HEK293T (cell line): ENCODE measurements at places on chromosomes 5 and 9.

GRCh38 chr9:7370381-7370780 is 429.2 kb downstream of the DMAC1 start:
- DNase-seq, result no peak

DNA sequence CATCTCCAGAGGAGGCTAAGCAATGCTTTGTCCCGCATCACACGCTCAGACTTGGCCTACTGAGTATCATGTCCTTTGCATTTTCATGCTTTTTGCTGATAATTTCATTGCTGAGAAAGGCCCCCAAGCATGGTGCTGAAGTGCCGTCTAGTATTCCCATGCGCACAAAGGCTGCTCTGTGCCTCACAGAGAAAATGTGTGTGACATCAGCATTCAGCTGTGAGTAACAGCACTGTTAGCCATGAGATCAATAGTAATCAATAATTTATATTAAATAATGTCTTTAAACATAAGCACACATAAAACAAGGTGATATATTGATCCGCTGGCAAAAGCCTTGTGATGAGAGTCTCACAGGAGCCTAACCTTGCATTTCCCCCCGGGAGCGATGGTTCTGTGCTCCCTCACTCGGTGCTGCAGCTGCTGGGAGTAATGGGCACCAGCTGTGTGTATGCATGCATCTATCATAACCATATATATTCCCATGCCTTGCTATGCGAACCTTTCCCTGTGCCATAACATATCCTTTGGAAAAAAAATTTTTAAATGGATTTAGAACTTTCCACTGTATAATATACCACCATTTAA is 50.4 kb upstream of the RNF130 start:
- DNase-seq, result no peak

GRCh38 chr5:10441992-10442435 is 335 bp downstream of the ROPN1L start:
- no peak for DNase-seq

GRCh38 chr5:179123109-179123426 is 62.9 kb downstream of the ZNF354C start:
- DNase-seq, result no peak

DNA sequence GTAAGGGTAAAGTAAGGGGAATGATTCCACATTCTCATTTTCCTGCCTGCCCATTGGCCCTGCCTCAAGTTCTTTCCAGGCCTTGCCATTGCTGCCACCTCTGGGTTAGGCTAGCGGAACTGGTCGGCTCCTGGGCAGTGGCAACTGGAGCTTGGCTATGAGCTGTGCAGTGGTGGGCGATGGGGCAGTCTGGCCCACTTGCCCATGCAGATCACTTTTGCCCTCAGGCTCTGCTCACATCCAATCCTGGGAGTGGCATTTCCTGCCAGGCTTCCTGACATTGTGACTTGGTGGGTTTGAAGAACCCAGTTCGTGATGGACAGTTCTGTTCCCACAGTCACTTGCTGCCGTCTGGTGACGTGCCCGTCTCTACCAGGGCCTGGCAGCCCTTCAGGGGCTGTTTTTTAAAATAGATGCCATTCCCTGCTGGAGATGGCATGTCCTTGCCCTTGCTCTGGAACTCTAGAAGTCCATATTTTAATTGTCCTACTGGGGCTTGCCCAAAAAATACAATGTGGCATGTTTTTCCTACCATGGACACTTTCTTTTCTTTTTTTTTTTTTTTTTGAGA is 86.1 kb downstream of the FGF18 start:
- DNase-seq, result no peak

- no peak for DNase-seq
Measured at GRCh38 chr9:69149321-69149807, 24.7 kb upstream of the TJP2 start.

GRCh38 chr5:93079046-93079445 is 502.0 kb downstream of the NR2F1-AS1 start:
- DNase-seq, result no peak

DNA sequence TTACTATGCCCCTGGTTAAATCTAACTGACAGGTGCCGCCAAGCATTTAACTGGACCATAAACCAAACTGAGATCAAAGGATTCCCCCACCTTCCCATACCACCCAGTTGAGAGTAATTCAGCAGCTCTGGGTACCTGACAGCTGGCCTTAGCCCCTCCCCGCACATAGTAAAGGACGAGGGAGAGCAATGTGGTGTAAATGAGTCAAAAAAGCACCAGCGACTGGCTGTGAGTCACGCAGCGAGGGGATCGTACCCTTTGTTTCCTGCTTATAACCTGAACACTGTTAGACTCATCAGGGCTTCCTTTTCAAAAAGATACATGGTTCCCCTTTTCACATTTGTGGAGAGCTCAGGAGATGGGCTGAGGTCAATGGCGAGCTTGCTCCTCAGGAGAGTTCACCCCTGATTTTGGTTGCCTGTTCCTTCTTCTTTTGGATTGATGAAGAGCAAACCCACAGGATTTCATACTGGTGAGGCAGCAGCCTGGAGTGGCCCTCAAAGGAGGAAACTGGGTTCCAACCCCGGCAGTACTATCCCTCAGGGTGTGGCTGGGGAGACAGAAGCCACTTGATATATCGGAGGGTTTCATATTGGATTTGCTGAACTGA is 71.5 kb downstream of the ANKRD33B start:
- no peak for DNase-seq

GRCh38 chr9:129351058-129351641 is 173.1 kb upstream of the IER5L start:
- no peak for DNase-seq

- peak; percentile 50 for DNase-seq
Measured at GRCh38 chr9:132412089-132412488, 2.1 kb downstream of the CFAP77 start.

GRCh38 chr5:150601491-150602345 is 38.7 kb upstream of the SYNPO start:
- no peak for DNase-seq

DNA sequence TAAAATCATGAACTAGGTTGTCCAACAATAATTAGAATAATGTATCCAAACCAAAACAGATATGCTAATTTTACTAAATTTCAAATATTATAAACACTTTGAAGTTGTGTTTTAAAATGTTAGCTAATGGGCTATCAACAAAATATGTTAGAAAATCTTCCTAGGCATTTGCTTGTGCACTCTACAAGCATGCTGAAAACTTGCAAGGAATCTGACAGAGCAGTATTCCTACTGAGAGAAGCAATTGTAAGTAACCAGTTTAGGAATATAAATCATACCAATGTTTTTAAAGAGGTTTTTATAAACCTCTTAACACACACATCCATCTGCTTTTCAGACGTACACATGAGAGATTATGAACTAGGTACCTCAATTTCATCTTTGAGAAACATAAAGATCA is 228.4 kb upstream of the TBCA start:
- DNase-seq, result no peak

DNA sequence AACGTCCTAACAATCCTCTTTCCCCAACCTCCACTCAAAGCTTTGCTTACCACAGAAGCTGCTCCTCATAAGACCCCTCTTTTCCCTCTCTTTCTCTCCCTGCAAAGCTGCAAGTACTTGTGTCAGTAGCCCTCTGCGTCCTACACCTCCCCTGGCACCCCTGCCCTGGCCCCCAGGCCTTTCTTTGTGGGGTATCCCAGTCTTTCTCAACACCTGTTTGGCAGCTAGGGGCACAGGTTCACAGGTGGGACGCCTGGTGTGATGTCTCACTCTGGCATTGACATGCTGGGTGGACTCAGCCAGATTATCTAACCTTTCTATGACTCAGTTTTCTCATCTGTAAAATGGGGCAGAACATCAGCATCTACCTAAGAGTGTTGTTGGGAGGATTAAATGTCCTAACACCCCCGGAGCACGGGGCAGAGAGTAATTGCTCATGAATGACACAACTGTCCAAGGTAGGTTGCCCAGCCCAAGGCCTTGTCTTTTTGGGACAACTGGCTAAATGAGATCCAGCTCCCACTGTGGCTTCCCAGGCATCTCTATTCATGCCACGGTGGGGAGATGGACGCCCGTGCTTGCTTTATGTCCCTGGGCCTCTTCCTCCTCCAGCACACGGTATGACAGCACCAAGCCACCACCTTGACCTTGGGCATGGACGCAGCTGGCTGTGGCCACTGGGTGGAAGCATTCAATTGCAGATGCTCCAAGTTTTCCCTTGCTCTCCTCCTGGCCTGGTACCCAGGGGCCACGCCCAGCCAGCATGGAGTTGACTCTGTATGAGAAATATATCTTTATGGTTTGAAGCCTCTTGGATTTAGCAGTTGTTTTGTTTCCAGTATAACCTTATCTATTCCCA is 190.4 kb downstream of the RGS3 start:
- DNase-seq, result no peak

DNA sequence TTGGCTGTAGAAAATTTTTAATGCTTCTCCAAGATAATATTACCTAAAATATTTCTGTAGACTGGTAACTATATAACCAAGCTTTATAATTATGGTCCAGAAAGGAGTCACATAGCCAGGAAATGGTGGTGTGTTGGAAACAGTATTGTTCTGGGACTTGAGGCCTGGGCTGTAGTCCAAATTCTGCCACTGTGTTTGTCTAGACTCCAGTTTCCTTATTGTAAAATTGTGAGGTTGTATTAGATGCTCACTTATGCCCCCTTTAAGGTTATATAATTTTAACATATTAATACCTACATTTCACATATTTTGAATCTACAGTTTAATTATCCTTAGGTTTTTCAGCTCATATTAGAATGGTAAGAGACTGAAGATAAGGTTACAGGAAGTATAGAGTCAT is 42.4 kb downstream of the STX17 start:
- no peak for DNase-seq

DNA sequence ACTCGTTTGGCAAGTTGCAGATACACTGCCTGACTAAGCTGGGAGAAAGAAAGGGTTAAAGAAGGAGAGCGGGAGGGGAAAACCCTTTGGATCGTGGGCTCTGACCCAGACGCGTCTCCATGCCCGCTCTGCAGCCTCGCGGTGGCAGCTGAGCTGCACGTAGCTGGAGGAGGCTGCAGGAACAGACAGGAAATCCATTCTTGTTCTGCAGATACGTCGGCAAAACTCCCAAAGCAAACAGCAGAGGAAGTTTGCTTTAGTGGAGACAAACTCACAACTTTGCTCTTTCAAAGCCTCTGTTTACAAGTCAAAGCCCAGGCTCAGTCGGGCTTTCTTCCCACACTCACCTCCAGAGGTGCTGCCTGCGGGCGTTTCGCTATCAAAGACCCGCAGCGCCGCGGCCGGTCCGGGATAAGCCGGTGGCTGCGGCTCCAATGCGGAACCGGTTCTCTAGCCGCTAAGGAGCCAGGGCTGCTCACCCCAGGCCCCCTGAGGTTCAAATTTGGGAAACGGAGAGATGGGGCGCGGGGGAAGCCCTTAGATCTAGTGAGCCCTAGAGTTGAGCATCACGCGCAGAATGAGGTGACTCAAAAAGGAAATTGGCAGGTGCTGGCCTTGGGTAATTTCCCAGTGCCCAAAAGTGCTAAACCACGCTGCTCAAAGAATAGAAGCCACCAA is 60.7 kb downstream of the MAT2B start:
- no peak for DNase-seq

DNA sequence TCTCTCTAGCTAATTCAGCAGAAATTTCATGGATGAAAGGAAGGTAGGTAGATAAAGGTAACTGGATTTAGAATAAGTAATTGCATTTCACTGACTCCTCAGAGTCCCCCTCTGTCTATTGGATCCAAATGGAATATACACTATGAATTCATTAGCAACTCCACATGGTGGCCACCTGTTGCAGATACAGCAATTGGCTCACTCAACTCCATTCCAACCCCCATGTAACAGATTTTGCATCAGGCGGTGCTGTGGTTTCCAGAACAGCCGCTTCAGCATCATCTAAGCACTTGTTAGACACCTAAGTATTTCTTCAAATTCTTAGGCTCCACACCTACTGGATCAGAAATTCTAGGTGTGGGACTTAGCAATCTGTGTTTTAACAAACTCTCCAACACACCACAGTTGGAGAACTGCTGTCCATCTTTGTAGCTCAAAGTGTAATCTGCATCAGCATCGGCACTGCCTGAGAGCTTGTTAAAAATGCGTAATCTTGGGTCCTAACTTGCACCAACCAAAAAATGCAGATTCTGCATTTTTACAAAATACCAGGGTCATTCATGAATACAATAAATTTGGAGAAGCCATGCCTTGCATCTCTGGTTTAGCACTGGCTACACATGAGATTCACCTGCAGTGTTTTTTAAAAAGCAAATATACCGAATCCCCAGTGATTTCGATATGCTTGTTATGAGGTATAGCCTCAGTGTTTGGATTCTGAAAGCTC is 413.8 kb upstream of the CD180 start:
- DNase-seq, result no peak

- DNase-seq, result peak; percentile 73
Measured at GRCh38 chr9:91193087-91193657, 168.5 kb downstream of the AUH start.

- DNase-seq, result no peak
Measured at GRCh38 chr9:134268747-134269146, 57.5 kb upstream of the RXRA start.

DNA sequence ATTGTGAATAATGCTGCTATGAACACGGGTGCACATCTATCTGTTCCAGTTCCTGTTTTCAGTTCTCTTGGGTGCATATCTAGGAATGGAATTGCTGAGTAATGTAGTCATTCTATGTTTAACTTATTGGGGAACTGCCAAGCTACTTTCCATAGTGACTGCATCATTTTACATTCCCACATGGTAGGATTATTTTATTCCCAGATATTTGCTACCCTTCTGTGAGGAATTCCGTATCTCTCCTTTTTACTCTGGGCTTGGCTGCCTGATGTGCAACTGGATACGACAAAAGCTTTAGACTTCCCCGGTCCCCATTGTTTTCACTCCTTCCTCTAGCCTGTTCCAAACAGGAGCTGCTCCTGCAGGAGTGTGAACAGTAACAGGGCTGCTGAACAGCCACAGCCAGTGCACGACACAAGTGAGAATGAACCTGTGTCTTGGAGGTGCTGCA is 7.2 kb downstream of the TAS2R1 start:
- no peak for DNase-seq

DNA sequence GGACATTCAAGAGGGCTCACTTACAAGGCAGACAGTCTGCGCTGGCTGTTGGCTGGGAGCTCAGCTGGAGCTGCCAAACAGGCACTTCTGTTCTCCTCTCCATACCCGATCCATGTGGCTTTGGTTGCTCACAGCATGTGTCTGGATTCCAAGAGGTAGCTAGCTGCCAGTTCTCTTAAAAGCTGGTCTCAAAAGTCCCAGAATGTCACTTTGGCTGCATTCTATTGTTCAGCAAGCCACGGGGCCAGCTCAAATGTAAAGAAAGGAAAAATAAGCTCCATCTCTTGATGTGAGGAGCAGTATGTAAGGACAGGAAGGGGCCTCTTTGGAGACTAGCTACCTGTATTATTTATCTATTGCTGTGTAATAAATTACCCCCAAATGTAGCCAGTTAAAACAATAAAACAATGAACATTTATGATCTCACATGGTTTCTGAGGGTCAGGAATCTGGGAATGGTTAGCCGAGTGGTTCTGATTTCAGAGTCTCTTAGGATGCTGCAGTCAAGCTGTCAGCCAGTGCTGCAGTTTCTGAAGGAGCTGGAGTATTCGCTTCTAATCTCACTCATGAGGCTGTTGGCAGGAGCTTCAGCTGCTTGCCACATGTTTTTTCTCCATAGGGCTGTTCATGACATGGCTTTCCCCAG is 112.7 kb upstream of the CLINT1 start:
- DNase-seq, result peak; percentile 13
